ENCODE measurements at places on chromosomes 1 and 21. TPM values are rescaled to one million over a fixed set of nuclear protein-coding genes. Genes with fewer than 3 reads are reported as not detected.

The SZRD1 gene
- 81.2 TPM for total RNA-seq

The PKP1 gene
- 2.3 TPM for total RNA-seq

- DNase-seq = no peak
These were observed 23.7 kb downstream of the CD1D start for GRCh38 chr1:158204458-158204827.

GRCh38 chr1:219463636-219464035 is 149.3 kb downstream of the ZC3H11B start:
- DNase-seq = no peak

- no peak for DNase-seq
These were observed 7.7 kb upstream of the GPATCH4 start for GRCh38 chr1:156608981-156609380.

DNA sequence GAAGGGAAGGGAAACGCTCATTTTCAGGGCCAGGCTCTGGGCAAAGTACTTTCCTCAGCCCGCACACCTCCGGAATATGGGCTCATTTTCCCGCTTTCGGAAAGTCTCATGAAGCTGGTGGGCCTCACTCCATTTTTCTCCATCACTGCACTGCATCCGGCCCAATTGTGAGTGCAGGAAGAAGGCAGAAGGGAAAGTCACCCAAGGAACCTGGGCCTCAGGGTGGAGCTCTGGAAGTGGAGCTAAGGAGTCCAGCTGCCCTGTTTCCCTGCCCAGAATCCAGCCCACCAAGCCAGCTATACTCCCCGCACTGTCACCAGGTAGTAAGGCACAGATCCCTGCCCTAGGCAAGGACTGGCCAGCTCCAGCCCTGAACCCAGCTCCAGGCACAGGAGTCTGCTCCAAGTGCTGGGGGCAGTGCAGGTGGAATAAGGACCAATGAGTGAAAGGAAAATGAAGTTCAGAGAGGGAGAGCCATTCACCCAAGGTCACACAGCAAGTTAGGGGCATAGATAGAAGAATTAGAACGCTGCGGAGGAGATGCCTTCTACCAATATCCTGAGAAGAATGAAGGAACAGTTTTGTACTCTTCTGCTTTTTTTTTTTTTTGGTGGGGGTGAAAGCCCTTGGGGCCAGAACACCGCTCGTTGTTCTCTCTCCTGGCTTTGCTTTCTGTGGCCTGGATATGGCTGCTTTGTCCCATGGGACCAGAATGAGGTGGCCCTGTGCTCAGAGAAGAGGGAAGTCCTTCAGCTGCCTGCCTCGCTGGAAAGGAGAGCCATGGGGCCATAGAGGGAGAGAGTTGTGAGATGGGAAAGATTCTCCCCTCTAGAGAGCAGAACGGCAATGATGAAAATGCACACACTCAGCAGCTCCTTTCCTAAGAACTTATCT is 10.0 kb downstream of the LRP8 start:
- DNase-seq = no peak

DNA sequence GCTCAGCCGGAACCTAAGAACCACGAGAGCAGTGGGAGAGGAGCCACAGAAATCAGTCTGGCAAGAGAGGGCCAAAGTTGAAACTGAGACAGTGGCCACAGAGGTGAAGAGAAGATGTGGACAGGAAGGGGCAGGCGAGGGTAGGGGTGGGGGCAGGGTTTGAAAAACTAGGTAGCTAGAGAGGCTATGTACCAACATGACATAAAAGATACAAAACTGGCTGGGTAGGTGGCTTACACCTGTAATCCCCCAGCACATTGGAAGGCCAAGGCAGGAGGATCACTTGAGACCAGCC is 28.4 kb upstream of the TIAM1 start:
- no peak for DNase-seq

- no peak for DNase-seq
These were observed 160.7 kb downstream of the LEPR start for GRCh38 chr1:65581119-65581518.

DNA sequence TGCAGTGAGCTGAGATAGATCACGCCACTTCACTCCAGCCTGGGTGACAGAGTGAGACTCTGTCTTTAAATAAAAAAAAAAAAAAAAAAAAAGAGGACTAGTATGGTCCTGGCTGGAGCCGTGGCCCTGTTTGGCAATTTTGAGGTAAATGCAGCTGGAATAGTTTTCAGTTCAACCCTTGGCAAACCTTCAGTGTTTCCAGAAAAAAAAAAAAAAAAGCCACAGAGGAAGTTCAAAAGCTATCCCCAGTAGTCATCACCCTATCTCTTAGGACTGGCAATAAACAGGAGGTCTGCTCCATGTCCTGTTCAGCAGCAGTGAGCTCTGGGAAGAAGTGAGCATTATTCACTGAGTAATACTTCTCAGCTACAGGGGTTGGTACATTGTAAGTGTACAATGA is 56.8 kb upstream of the ERRFI1 start:
- no peak for DNase-seq
